ENCODE measurements at places on chromosomes 5 and 9.

GRCh38 chr9:16345902-16346301, 524.6 kb downstream of the BNC2 start:
- DNase-seq = no peak

DNA sequence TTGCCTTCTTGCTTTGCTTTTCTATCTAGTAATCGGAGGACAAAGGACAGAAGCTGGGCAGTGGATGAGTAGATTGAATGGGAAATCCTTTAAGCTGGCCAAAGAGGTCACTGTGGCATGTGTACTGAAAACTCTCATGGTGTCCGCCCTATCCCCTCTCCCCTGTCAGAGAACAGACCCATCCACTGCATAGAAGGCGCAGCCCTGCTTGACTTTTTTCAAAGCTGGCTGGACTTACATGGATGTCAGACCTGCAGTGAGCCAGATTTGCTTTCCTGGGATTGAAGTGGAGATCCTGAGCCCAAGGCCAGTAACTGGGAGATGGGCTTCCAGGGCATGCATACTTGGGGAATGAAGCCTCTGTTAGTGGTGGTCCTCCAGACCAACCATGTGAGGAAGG, 329.5 kb downstream of the TRPM3 start:
- no peak for DNase-seq

GRCh38 chr9:37683531-37684371, 33.0 kb downstream of the FRMPD1 start:
- DNase-seq = no peak

DNA sequence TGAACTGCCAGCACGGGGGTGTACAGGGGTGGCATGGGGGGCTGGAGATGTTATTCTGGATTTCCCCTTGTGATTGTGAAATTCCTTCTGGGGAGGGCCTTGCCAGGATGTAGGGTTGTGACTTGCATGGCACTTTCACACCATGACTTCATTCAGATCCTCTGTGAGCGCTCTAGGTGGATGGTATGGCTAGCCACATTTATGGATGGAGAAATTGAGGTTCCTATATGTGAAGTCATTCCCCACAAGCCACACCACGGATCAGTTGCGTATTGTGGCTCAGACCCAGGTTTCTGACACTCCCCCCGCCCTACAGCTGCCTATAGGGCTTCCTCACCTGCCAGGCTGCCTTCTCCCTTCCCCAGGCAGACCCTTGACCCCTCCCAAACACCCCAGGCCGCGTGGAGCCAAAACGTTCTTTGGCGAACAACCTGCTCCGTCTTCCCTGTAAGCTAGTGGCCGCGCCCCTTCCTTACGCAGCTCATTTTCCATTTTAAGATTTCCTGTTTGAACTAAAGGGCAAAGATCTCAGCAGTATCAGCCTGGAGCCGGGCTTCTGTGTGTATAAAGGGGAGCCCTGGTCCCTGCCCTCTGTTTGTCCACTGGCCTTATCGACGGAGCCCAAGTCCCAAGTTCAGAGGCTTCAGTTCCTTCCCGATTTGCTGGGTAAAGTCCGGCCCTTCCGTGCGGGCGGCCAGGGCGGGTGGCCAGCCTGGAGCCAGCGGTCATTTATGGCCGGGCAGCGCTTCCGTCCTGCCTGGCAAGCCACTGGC, 97.8 kb upstream of the KLF4 start:
- DNase-seq = peak; percentile 19

DNA sequence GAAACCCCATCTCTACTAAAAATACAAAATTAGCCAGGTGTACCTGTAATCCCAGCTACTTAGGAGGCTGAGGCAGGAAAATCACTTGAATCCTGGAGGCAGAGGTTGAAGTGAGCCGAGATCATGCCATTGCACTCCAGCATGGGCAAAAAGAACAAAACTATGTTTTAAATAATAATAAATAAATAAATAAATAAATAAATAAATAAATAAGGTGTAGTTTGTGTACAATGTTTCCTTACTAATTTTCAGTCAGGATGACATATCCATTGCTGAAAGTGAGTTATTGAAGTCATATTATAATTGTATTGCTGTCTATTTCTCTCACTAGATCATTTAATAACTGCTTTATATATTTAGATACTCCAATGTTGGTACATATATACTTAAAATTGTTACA, 581.5 kb upstream of the DAB2 start:
- no peak for DNase-seq

GRCh38 chr9:129160712-129161533, 17.1 kb downstream of the IER5L start:
- DNase-seq = no peak

DNA sequence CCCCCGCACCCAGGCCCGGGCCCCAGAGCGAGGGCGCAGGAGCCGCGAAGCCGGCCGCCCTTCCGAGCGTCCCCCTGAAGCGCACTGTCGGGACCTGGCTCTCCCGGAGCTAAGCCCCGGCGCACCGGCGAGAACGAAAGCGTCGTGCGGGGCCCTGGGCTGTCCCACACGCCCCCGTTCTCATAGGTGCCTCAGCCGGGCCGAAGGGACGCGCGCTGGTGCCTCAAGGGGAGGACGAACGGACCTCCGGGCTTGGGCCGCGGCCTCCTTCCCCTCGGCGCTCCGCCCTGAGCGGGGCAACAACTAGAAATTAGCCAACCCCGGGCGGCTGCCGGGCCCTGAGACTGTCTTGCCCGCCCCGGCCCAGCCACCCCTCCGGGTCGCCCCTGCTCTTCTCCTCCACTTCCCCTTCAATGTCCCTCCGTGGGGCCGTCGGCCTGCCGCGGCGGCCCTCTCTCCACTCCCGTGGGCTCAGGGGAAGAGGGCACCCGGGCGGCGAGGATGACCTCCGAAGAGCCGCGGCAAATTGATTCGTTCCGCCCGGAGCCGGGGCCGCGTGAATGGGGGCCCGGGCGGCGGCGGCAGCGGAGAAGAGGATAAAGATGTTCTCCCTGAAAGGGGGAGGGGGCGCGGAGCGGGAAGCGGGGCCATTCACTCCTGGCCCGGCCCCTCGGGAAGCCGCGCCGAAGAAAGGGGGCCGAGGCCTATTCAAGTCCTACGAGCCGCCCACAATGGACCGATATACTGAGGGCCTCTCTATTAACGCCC, 3.5 kb upstream of the PRDM12 start:
- DNase-seq = no peak

- peak; percentile 7 for DNase-seq
Observed at GRCh38 chr5:115480271-115480670, 64.3 kb downstream of the FEM1C start.

DNA sequence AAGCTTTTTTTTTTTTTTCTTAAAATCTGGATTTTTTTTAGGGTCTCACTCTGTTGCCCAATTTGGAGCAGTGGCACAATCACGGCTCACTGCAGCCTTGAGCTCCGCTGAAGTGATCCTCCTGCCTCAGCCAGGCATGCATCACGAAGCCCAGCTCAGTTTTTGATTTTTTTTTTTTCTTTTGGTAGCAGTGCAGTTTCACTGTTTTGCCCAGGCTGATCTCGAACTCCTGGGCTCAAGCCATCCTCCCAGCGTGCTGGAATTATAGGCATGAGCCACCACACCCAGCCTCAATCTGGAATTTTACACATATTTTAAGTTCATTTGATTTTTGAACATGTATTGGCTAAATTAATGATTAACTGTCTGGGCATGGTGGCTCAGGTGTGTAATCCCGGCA, 36.3 kb downstream of the TRIO start:
- DNase-seq = no peak

- no peak for DNase-seq
Observed at GRCh38 chr9:118455788-118456187, 751.6 kb downstream of the TLR4 start.

- no peak for DNase-seq
Observed at GRCh38 chr5:1156754-1157460, 44.5 kb upstream of the SLC6A19 start.

- DNase-seq = peak; percentile 80
Observed at GRCh38 chr9:117403848-117404247, 11.0 kb downstream of the ASTN2 start.
